NCI-H187 (cell line): ENCODE measurements at places on chromosomes 12 and 14.

- DNase-seq = no peak
These were observed 5.2 kb downstream of the TEDC1 start for GRCh38 chr14:105495990-105496830.

- no peak for DNase-seq
These were observed 98.6 kb downstream of the TNFAIP2 start for GRCh38 chr14:103221781-103222358.

DNA sequence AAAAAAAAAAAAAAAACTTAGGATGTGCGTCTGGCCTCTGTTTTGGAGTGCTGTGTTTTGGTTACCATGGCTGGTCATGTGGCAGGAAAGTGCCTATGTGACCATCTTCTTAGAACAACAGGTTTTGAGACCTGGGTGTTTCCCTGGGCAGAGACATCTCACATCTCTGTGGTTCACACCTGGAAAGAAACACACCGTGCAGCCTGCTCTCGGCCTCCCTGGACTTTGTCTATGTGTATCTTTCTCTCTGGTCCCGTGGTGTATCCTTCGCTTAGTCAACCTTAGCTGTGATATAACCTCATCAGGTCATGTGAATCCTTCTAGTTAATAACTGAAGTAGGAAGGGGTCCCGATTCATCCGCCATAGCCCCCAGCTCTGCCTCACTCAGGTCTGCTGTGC lies 22.6 kb downstream of the ACADS start:
- DNase-seq = no peak

DNA sequence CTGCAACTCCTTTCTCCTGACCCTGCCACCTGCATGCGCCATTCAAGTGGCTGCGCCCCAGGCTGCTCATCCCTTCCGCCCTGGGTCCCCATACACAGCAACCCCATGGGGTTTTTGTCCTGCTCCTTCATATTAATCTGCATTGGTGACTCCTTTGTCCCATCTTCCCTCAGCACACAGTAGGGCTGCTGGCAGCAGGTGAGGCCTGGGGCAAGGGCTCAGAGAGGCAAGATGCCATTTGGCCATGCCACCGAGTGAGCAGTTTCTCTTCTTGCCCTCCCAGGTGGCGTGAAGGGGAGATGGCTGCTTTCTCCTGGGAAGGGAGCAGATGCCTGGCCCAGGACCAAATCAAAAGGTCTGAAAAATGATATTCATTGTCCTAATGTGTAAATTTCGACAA lies 9.1 kb downstream of the RTL1 start:
- no peak for DNase-seq

- no peak for DNase-seq
These were observed 248.7 kb downstream of the TTC6 start for GRCh38 chr14:37843954-37844607.

DNA sequence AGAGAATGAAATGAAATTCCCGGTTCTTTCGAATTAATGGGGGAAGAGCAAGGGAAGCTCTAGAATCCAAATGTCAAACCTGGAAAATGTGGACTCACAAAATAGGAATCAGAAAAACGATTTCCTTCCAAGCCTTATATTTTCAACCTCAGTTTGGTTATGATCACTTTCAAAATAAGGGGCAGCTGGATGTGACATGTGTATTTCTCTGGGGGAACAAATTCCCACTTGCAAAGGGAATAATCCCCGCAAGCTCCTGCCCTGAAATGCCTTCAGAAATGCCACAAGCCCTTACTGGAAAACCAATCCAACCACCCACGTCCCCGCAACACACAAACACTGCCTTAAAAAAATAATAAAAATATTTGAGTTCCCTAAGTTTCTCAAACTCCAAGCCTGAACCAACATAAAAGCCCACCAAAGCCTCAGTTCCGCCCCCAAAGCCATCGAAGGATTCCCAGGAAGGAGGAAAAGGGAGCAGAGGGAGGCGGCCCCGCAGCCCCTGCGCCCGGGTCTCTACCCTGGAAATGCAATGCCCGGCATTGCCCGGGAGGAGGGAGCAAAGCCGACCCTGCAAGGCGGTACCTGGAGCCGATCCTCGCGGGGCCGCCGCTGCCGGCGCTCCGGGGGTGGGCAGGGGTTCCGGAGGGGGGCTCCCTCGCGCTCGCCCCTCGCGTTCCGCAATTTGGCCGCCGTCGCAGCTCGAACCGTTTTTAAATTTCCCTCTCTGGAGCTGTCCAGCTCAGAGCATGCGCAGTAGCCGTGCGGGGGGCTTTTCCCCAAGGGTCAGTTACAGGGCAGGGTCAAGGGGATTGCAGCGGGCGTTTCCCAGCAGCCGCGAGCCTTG lies at the start of gene FOXN4:
TSS of gene FOXN4 (minus strand) at position 751 of the 847 bp plus-strand sequence. CDS start 963 bp downstream, outside the sequence.
- DNase-seq = no peak

DNA sequence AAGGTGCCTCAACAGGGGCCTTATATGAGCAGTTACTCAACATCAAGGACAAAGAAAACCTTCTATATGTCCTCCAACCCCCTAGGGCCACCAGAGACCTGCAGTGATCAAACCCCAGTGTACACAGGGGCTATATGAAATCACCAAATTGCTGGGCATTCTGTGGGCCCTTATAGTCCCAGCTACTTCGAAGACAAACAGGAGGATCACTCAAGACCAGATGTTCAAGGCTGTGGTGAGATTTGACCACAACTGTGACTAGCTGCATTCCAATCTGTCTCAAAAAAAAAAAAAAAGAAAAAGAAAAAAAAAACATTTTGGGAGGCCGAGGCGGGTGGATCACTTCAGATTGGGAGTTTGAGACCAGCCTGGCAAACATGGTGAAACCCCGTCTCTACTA lies 51.0 kb upstream of the PRB2 start:
- DNase-seq = no peak

- no peak for DNase-seq
These were observed 224.2 kb upstream of the PWP1 start for GRCh38 chr12:107461222-107461975.

DNA sequence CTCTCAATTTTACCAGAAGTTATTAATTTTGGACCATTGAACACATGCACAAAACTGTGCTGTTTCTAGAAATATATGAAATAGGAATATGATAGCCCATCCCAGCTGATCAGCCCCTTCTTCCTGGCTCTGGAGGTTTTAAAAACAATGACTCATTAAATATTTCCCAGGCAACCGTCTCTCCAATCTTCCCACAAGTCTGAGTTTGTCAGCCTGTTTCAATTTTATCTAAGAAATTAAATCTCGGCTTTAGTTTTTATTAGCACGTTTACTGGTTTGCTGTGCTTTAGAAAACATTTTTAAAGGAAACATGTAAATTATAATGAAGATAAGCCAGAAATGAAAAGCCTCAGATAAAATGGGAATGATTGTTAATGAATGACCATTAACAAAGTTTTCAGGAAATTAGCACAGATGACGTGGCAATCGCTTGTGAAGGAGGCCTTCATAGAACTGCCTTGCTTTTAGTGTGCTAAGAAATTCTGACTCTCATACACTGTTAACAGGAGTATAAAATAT lies 89.3 kb upstream of the RAP1B start:
- no peak for DNase-seq

GRCh38 chr12:130480231-130480630 lies 142.5 kb downstream of the PIWIL1 start:
- no peak for DNase-seq

DNA sequence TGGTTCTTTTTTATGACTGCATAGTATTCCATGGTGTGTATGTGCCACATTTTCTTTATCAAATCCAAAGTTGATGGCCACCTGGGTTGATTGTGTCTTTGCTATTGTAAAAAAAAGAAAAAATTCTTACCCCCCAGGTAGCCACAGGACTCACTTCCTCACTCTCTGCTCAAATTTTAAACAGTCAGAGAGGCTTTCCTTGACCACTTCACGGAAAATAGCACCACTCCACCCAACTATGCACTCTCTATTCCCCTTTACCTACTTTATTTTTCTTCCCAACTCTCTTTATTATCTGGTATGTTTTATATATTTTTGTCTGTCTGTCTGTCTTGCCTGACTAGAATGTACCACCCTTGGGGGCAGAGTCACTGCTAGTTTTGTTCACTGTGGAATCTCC lies 205.3 kb downstream of the BTG1 start:
- no peak for DNase-seq

- no peak for DNase-seq
These were observed 66.1 kb downstream of the CCDC88C start for GRCh38 chr14:91351512-91351862.

- DNase-seq = peak; percentile 76
These were observed 54.9 kb upstream of the GPR68 start for GRCh38 chr14:91299121-91300115.

- peak; percentile 12 for DNase-seq
These were observed 19.6 kb downstream of the POMT2 start for GRCh38 chr14:77301103-77301502.

GRCh38 chr14:89214221-89214965 lies 202.6 kb downstream of the FOXN3 start:
- DNase-seq = no peak

GRCh38 chr14:55245657-55246268 lies 25.5 kb upstream of the FBXO34 start:
- DNase-seq = no peak

DNA sequence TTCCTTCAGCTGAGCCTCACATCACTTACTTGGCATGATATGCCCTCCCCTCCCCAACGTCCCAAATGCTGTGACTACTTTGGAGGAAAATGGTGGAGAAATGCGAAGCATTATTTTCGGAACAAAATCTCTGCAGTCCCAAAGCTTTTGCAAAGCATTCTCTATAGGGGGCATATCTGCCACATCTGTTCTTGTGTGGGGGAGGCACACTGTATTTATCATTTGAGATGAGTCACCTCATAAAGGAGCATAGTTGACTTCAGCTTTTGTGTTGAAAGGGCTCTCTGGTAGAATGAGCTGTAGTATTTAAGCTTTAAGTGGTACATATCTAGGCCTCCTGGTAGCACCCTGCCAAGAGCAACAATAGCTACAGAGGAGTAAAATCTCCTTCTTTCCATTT lies 447.5 kb downstream of the ADAMTS20 start:
- DNase-seq = no peak

GRCh38 chr12:100672075-100672592 lies 98.7 kb downstream of the GAS2L3 start:
- no peak for DNase-seq

GRCh38 chr12:14948672-14949071 lies 10.3 kb upstream of the ERP27 start:
- no peak for DNase-seq

GRCh38 chr12:76471579-76471978 lies 88.0 kb downstream of the OSBPL8 start:
- DNase-seq = no peak

GRCh38 chr14:22542360-22542759 lies 46.7 kb downstream of the DAD1 start:
- no peak for DNase-seq

- DNase-seq = no peak
These were observed 12.7 kb upstream of the SLC16A7 start for GRCh38 chr12:59583003-59583712.

- no peak for DNase-seq
These were observed 2.9 kb downstream of the ATXN3 start for GRCh38 chr14:92103363-92103989.

GRCh38 chr12:55789171-55789570 lies 28.4 kb downstream of the SARNP start:
- no peak for DNase-seq

- DNase-seq = no peak
These were observed 20.8 kb downstream of the SLC8B1 start for GRCh38 chr12:113314121-113314529.

GRCh38 chr14:98897605-98898309 lies 374.2 kb downstream of the BCL11B start:
- no peak for DNase-seq

- DNase-seq = peak; percentile 66
These were observed 841 bp downstream of the CALM1 start for GRCh38 chr14:90397425-90398314.

DNA sequence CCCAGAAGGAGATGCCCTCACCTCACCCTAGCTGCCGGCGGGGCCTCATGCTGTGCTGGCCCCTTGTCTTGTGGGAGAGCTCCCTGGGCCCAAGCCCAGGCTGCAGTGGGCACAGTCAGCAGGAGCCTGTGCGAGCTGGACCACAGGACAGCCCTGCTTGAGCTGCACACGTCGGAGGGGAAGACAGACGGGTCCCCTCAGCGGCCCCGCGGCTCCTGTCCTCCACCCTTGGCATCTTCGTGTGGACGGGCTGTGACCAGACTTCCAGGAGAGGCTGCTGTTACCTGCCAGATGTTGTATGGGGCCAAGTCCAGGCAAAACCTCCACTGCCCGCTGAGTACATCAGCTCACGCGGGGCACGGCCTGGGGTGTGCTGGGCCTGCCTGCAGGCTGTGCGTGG lies 9.4 kb upstream of the TEX22 start:
- no peak for DNase-seq

- no peak for DNase-seq
These were observed 34.0 kb downstream of the BMAL2 start for GRCh38 chr12:27366621-27367020.

DNA sequence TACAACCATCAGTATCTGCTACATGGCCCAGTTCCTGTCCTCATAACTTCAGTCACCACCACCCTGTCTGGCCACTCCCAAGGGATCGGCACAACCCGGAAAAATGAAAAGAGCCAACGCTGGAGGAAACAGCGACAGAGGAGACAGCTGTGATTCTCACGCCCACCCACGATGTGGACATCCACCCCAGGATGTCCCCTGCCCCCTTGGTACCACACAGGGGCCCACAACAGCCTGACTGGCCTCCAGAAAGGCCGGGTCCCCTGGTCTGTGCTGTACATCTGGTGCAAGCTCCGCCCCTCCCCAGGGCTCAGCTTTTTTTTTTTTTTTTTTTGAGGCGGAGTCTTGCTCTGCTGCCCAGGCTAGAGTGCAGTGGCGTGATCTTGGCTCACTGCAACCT lies 12.5 kb downstream of the RPS6KL1 start:
- no peak for DNase-seq

GRCh38 chr12:13536219-13536910 lies 339.8 kb downstream of the EMP1 start:
- no peak for DNase-seq

GRCh38 chr12:45348311-45348710 lies 132.4 kb downstream of the ANO6 start:
- no peak for DNase-seq

- DNase-seq = no peak
These were observed 20.7 kb downstream of the PHLDA1 start for GRCh38 chr12:76010732-76011458.

DNA sequence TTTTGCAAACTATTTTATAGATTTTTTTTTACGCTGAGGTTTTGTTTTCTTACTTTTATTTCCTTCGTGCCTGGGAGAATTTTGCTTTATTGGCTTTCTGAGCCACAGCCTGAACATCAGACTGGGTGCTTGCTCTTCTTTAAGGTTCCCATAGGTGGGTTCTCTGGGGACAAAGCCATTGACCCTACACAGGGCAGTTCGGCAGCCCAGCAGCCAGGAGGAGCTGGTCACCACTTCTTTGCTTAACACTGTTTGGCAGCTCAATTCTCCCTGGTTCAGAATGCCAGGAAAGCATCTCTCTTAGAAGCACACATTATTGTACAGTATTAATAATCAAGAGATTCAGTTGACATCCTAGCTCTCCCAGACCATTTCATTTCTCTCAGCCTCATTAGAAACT lies 140.8 kb upstream of the NEDD1 start:
- no peak for DNase-seq
